ENCODE measurements at places on chromosomes 4 and X. TPM values are rescaled to one million over a fixed set of nuclear protein-coding genes. Genes with fewer than 3 reads are reported as not detected.
A peak's percentile ranks its signal among the peaks of the same experiment; 100 is the strongest.

- H3K27ac ChIP-seq, result no peak overlapping the region
- no peak overlapping the region for H3K4me3 ChIP-seq
- no peaks in the 10 kb centered on the region for H3K36me3 ChIP-seq
- DNase-seq, result no peak
Measured at GRCh38 chrX:2272337-2272736, 228.4 kb downstream of the DHRSX start.

DNA sequence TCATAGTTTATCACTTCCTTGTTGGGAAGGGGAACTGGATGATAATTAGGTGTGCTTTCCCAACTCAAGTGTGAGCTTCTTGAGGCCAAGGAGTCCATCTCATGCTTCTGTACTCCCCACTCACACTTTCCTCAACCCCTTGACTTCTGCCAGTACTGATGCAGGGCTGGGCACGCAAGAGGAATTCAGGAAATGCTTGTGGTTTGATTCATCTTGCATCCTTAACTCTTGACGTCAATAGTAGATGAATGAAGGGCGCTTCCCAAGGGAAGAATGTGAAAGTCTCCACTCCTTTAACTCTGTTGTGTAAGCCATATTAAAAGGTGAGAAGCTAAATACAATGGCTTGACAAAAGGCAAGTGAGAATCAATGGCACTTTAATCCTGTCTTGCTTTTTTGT lies 101.8 kb downstream of the AGTR2 start:
- no peaks in the 10 kb centered on the region for H3K36me3 ChIP-seq
- no peaks in the 10 kb centered on the region for H3K4me1 ChIP-seq
- no peak for DNase-seq
- no peak overlapping the region for H3K27ac ChIP-seq

DNA sequence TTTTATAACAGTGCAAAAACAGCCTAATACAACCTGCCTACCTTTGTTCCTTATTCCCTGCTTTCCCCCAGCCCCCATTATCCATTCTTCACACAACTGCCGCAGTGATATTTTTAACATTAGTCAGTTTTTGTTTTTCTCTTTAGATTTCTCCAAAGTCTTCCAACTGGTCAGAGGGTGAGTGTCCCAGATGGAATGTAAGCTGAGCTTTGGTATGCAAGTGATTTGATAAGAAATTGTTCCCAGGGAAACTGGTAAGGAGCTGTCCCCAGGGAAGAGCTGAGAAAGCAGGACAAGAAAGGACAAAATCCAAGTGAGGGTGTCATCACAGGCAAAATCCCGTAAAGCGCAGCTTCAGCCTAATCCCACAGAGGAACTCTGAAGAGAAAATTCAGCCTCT lies 475.5 kb upstream of the ADGRL3 start:
- H3K27me3 ChIP-seq, result no peaks in the 10 kb centered on the region
- no peaks in the 10 kb centered on the region for H3K36me3 ChIP-seq
- H3K27ac ChIP-seq, result no peak overlapping the region
- peaks cover 2% of the 10 kb centered on the region for H3K4me1 ChIP-seq
- H3K4me3 ChIP-seq, result no peak overlapping the region

GRCh38 chr4:83974111-83974780 lies 438.3 kb downstream of the GPAT3 start:
- H3K27ac ChIP-seq, result no peak overlapping the region
- H3K27me3 ChIP-seq, result no peaks in the 10 kb centered on the region
- H3K36me3 ChIP-seq, result no peaks in the 10 kb centered on the region
- H3K4me3 ChIP-seq, result no peak overlapping the region
- DNase-seq, result no peak
- no peaks in the 10 kb centered on the region for H3K4me1 ChIP-seq

GRCh38 chrX:153902385-153902784 lies 2.1 kb upstream of the AVPR2 start:
- H3K27ac ChIP-seq, result no peak overlapping the region
- H3K4me3 ChIP-seq, result no peak overlapping the region
- no peaks in the 10 kb centered on the region for H3K27me3 ChIP-seq

- H3K27ac ChIP-seq, result no peak overlapping the region
- no peaks in the 10 kb centered on the region for H3K4me1 ChIP-seq
- H3K4me3 ChIP-seq, result no peak overlapping the region
Measured at GRCh38 chrX:20913760-20914159, 460.5 kb upstream of the CNKSR2 start.

DCAF8L2 gene
- not detected for total RNA-seq

GRCh38 chr4:21949073-21949457 lies 493 bp upstream of the KCNIP4 start:
- H3K36me3 ChIP-seq, result no peaks in the 10 kb centered on the region
- H3K27ac ChIP-seq, result no peak overlapping the region
- H3K4me3 ChIP-seq, result peak overlapping the region; percentile 42
- H3K4me1 ChIP-seq, result peaks cover 3% of the 10 kb centered on the region
- DNase-seq, result peak; percentile 14

FGFBP1 gene
- 0.36 TPM for total RNA-seq

- no peaks in the 10 kb centered on the region for H3K27me3 ChIP-seq
- DNase-seq, result no peak
- no peaks in the 10 kb centered on the region for H3K36me3 ChIP-seq
- H3K4me1 ChIP-seq, result peaks cover 2% of the 10 kb centered on the region
- no peak overlapping the region for H3K4me3 ChIP-seq
Measured at GRCh38 chr4:152073351-152074087, 312.7 kb upstream of the GATB start.

DNA sequence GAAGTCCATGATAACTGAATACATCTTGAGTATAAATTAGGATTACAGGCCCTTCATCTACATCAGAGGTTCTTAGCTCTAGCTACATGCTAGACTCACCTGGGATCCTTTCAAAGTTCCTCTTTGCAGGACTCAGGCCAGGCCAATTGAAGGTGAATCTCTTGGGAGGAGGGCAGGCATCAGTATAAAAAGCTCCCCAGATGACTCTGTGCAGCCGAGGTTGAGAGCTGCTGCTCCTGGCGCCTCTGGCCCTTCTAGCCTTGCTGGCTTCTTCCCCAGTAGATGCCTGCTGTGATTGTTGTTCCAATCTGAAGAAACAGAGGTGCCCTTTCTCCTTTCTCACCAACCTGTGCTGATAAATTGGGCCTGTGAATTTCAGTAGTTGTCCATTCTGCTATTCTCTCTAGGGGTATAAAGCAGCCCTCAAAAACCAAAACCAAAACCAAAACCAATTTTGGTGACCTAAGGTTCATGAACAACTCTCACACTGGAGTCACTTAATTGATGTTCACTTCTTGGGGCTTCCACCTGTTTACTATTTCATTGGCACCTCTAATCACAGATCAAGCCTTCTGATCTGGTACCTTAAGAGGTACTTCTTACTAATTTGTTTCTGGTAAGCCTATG lies 78.7 kb downstream of the SUPT20HL2 start:
- H3K27ac ChIP-seq, result no peak overlapping the region
- no peaks in the 10 kb centered on the region for H3K36me3 ChIP-seq
- H3K4me3 ChIP-seq, result no peak overlapping the region
- H3K4me1 ChIP-seq, result no peaks in the 10 kb centered on the region

GRCh38 chr4:184100297-184100885 lies 117.3 kb downstream of the ENPP6 start:
- no peak overlapping the region for H3K4me3 ChIP-seq
- H3K27ac ChIP-seq, result no peak overlapping the region
- no peaks in the 10 kb centered on the region for H3K36me3 ChIP-seq
- H3K4me1 ChIP-seq, result peaks cover 5% of the 10 kb centered on the region

FRMPD3 gene
- total RNA-seq, result 6.5 TPM

CDX4 gene
- total RNA-seq, result not detected

CXCL13 gene
- 0.24 TPM for total RNA-seq

- no peaks in the 10 kb centered on the region for H3K36me3 ChIP-seq
- no peak for DNase-seq
- H3K27ac ChIP-seq, result no peak overlapping the region
- no peaks in the 10 kb centered on the region for H3K27me3 ChIP-seq
- no peak overlapping the region for H3K4me3 ChIP-seq
Measured at GRCh38 chr4:89006307-89006706, 50.7 kb downstream of the FAM13A start.

TMSB15C gene
- 3.6 TPM for total RNA-seq

CLDN22 gene
- total RNA-seq, result not detected

MED28 gene
- total RNA-seq, result 14.7 TPM

DNA sequence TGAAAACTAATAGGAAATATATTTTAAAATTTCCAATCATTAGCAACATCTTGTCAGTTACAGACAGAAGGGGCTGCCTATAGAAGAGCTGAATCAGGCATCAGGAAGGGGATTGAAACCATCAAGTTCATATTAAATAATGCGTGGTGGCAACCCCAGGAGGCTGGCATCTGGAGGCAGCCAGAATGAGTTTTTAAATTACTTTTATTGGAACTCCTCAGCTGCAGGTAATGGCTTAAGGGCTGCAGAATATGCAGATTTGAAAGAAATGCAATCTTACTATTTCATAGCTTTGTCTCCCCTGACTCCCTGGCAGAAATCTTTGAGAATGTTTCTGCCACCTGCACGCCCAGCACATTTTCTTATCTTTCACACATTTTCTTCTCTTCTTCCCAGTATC lies 711.6 kb downstream of the PCDH19 start:
- no peak overlapping the region for H3K4me3 ChIP-seq
- H3K27ac ChIP-seq, result no peak overlapping the region
- DNase-seq, result no peak

DNA sequence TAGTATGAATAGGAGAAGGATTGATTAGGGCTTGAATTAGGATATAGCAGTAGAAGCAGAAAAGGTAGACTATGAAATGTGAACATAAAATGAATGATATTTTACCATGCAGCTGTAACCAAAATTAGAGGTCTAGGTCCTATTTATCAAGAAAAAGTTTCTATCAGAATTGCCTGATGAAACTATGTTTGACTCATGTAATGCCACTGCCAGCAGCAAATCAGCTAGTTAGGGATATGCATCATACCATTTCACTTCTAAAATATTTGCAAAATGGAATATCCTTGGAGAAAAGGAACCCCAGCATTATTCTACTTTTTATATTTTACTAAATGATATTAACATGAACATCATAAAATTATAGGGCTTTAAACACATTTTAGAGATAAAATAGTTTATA lies 188.4 kb downstream of the WDFY3 start:
- no peak overlapping the region for H3K27ac ChIP-seq
- H3K4me3 ChIP-seq, result no peak overlapping the region
- no peak for DNase-seq
- H3K36me3 ChIP-seq, result no peaks in the 10 kb centered on the region

CFAP99 gene
- total RNA-seq, result 12.9 TPM

DNA sequence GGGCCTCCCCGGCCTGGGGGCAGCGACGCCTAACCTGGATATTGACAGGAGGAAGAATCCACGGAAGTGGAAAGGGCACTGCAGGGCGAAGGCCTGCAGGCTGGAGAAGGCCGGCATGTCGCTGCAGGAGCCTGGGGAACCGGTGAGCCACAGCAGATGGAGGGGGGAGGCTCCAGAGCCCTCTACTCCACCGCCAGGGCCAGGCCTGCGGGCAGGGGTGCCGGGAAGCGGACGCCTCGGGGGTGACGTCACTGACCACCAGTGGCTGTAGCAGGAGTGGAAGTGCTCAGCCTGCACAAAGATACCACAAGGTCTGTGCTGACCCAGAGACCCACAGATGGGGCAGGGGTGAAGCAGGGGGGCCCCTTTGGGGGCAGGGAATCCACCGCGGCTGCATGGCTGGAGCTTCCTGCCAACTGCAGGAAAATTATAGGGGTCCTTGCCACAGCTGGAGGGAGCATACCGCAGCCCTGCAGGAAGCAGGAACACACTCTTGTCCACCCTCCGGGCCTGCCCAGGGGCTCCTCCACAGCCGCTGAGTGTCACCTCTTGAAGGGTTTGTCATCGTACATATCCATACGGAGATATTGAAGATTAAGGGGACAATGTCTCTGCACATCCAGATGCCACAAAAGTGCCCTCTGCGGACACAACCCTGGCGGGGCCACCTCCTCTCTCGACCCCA lies 7.6 kb upstream of the HTRA3 start:
- no peak overlapping the region for H3K27ac ChIP-seq
- H3K36me3 ChIP-seq, result no peaks in the 10 kb centered on the region
- no peaks in the 10 kb centered on the region for H3K4me1 ChIP-seq
- no peaks in the 10 kb centered on the region for H3K27me3 ChIP-seq
- H3K4me3 ChIP-seq, result no peak overlapping the region

F9 gene
- total RNA-seq, result not detected

- no peak overlapping the region for H3K4me3 ChIP-seq
- no peaks in the 10 kb centered on the region for H3K36me3 ChIP-seq
- no peaks in the 10 kb centered on the region for H3K4me1 ChIP-seq
- H3K27ac ChIP-seq, result no peak overlapping the region
- no peaks in the 10 kb centered on the region for H3K27me3 ChIP-seq
Measured at GRCh38 chrX:5595570-5595969, 633.1 kb downstream of the NLGN4X start.

BEX1 gene
- 8.3 TPM for total RNA-seq

ATP2B3 gene
- 0.23 TPM for total RNA-seq

DNA sequence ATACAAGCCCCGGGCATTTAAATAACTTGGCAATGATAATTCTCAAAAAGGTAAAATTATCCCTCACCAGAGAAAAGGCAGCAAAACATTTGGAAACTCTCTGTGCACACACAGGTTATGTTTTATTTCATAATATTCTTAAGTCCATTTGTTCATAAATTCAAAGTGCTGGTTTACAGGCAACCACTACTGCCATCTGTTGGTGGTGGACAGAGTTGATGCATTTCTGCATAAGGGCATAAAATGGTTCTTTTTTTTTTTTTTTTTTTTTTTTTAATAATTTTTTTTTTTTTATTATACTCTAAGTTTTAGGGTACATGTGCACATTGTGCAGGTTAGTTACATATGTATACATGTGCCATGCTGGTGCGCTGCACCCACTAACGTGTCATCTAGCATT lies 31.5 kb upstream of the IL21 start:
- no peak overlapping the region for H3K27ac ChIP-seq
- H3K36me3 ChIP-seq, result no peaks in the 10 kb centered on the region
- no peaks in the 10 kb centered on the region for H3K4me1 ChIP-seq

AKAP14 gene
- not detected for total RNA-seq

GRCh38 chr4:102246416-102246815 lies 98.9 kb downstream of the SLC39A8 start:
- DNase-seq, result no peak
- H3K27ac ChIP-seq, result no peak overlapping the region
- no peaks in the 10 kb centered on the region for H3K4me1 ChIP-seq
- H3K36me3 ChIP-seq, result no peaks in the 10 kb centered on the region
- no peaks in the 10 kb centered on the region for H3K27me3 ChIP-seq

DNA sequence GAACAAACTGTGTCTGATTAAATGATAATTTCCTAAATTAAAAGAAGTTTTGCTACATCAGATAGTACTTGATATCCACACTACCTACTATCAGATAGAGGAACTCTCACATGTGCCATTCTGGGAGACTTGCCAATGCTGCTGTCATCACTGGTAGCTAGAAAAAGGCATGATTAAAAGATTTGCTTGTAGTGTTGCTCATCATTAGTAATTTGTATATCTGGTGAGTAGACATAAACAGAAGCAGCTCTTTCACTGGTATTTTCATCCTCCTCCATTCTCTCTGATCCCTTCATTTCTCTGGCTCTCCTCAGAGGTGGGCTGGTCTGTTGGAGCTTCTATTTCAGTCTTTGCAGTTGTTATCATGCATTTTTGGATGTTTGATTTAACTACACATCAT lies 56.0 kb downstream of the SPRY1 start:
- no peak overlapping the region for H3K4me3 ChIP-seq
- H3K36me3 ChIP-seq, result no peaks in the 10 kb centered on the region
- no peak overlapping the region for H3K27ac ChIP-seq
- H3K4me1 ChIP-seq, result no peaks in the 10 kb centered on the region
- no peak for DNase-seq

Data from ovary (tissue), 10 donors.